ENCODE measurements at places on chromosomes 12 and 14.

GRCh38 chr12:106285982-106286381 is 16.6 kb upstream of the TCP11L2 start:
- DNase-seq: no peak

DNA sequence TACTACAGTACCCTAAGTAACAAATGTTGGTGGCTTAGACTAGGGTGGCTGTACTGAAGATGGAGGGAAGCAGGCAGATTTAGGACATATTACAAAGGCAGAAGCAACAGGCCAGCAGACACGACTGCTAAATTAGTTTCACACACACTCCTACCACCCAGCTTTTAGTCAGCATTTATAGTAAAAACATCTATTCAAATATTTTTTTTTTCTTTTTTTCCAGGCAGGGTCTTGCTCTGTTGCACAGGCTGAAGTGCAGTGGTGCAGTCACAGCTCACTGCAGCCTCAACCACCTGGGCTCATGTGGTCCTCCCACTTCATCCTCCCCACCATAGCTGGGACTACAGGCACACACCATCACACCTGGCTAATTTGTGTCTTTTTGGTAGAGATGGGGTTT is 72.9 kb downstream of the CDK17 start:
- no peak for DNase-seq

GRCh38 chr12:89665556-89665955 is 43.1 kb downstream of the ATP2B1 start:
- DNase-seq: no peak

DNA sequence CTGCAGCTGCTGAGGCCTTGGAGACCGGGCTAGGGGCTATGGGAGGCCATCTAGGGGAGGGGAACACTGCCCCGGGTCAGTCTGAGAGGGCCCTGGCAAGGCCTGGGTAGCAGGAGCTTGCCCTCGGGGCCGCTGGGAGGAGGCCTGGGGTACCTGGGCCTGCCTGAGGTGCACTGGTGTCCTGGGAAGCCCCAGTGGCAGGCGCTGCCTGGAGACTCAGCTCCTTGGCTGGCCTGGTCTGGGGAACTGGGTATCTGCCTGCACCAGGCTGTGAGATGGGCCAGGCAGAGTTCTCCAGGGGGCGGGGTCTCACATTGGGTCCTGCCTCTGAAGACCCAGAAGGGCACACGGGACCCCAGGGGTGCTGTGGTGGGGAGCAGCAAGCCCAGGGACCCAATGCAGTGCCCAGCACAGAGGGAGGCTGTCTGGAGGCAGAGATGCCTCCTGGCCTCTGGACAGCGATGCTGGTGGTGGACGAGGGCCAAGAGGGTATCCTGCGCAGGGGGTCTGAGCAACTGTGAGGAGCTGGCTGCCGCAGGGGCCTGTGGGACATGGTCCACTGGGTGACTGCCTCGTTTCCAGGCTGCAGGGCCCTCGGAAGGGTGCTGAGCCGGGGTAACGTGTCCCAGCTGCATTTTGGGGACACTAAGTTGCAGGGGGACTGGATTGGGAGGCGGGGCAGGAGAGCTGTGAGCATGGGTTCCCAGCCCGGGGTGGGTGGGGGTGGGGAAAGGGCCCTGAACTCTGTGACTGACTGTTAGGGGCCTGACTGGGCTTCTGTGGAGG is 7.4 kb upstream of the MTA1 start:
- no peak for DNase-seq

All from left colon (tissue), 2 donors.